Activated naive CD4-positive, alpha-beta T cell (primary cell): ENCODE measurements at places on chromosomes 3 and 15.

DNA sequence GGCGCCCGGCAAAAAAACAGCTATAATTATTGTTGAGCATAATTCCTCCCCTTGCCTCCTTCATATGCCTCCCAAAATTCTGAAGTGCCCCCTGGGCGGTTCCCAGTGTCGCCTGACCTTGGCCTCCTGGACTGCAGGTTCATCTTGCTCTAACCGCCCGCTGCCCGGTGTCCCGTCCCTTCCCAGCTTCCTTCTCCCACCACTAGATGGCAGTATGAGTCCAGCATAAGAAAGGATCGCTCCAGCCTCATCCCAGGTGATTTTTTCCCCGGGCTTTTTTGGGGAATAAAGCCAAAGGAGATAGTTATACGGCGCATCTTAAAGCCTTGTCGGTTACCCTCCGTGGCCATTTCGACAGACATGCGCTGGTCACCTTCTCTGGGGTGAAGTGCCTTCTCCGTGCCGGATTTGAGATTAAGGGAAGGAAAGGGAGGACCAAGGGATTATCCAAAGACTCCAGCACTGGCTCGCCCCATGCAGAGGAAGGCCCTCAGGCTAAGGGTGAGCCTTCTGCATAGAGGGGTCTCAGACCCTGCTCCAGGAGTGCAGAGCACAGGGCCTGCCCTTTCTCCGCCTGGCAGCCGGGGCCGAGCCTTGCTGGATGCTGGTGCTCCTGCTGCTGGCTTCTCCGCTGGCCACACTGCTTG, 45.8 kb upstream of the TRA2B start:
- peak; percentile 28 for DNase-seq

- no peak for DNase-seq
Measured at GRCh38 chr3:101167376-101167775, 153.0 kb downstream of the IMPG2 start.

GRCh38 chr3:169953462-169954141, 13.0 kb upstream of the SEC62 start:
- no peak for DNase-seq

- DNase-seq, result no peak
Measured at GRCh38 chr3:159657176-159657575, 331.5 kb upstream of the IL12A start.

DNA sequence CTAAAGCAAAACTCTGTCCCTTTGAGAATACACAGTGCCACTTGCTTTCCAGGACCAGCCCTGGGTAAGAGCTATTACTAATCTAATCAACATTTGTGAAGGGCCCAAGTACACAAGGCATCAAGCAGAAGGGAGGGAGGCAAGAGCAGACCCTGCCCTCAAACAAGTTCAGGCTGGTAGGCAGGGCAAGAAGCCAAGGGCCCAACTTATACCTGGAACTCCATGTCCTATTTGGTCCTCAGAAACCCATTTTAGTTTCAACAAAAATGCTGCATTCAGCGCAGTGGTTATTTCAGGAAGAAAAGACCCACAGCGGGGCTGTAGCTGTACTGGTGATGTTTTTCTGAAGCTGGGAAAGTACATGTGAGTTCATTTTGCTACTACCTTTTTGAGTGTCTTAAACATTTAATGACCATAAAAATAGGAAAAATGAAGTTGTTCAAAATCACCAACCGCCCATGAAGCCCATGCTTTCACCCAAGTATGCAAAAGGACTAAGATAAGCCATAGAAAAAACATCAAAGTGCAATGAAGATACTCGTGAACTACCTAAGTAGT, 2.8 kb downstream of the RPS17 start:
- no peak for DNase-seq

DNA sequence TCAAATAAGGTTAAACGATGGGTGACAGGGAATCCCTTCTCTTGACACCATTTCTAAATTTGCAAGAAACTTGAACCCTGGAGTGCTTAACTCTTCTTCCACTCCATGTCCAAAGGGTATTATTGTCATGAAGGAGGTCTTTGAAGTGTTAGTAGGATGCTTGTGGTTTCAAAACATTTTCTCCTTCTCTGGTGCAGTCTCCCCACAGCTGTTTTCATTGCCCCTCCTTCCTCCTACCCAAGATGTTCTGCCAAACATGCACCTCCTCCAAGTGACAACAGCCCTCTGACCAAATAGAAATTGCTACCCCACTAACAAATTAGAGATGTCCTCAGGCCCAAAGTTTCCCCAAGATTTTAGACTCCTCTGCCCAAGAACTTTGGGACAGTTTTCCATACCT, 151.4 kb downstream of the POLR2M start:
- DNase-seq, result no peak

DNA sequence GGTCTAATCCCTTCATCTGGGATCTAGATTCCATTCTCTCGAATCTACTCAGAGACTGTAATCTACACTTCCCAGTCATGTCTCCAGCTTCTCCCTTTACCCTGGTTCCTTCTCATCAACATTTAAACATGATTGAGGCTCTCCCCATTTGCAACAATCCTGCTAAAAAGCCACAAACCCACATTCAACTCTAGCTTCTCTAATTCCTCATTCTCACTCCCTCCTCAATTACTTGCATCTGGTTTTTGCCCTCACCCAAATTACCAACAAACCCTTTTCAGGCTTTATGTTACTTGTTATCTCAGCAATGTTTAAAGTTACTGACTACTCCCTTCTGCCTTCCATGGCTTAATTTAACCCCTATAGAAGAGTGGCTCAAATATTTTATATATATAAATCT, 11.5 kb downstream of the ETFA start:
- no peak for DNase-seq

GRCh38 chr3:45311953-45312801, 76.2 kb upstream of the LARS2 start:
- DNase-seq, result no peak

- no peak for DNase-seq
Measured at GRCh38 chr3:25021816-25022215, 406.2 kb upstream of the RARB start.

- no peak for DNase-seq
Measured at GRCh38 chr15:59178151-59178695, 28.4 kb upstream of the LDHAL6B start.

DNA sequence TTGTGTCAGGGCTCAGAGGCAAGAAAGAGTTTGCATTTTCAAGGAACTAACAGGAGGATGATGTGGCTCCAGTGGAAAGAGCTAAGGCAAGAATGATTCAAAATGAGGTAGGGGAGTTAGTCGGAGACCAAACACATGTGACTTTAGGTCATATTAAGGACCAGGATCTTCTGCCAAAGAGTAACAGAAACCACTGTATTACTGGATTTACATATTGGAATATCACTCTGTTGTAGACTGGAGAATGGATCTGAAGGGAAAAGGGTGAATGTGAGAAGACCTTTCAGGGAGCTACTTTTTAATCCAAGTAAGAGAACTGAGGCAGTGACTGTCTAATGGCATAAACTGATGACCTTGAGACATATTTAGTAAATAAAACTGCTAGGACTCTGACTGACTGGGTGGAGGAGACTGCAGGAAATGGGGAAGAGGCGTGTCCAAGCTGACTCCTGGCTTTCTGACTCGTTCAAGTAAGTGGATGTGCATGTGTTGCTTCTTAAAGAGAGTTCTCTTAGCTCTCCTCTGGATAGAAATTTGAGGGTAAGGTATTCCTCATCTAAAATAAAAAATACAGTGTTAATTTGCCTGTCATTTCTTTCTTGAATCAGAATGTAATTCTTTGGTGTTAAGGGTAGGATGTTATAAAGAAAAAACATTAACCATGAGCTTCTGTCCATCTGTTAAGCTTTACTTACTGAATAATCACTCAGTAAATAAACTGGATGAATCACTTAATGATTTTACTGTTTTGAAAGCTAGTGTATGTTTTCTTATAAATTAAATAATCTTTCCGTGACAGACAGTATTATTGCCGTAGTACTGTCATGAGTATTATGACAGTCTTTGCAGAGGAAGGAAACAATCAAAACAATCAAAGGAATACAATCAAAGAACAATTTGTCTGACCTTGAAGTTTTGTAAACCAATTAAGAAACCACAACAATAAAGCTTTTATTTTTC, 58.3 kb upstream of the CFAP20DC start:
- DNase-seq, result no peak

- DNase-seq, result no peak
Measured at GRCh38 chr3:62732183-62732904, 142.9 kb downstream of the CADPS start.

GRCh38 chr3:149212386-149212785, 9.2 kb downstream of the CP start:
- no peak for DNase-seq

GRCh38 chr15:78162038-78162437, 12.9 kb downstream of the IDH3A start:
- DNase-seq, result peak; percentile 14

DNA sequence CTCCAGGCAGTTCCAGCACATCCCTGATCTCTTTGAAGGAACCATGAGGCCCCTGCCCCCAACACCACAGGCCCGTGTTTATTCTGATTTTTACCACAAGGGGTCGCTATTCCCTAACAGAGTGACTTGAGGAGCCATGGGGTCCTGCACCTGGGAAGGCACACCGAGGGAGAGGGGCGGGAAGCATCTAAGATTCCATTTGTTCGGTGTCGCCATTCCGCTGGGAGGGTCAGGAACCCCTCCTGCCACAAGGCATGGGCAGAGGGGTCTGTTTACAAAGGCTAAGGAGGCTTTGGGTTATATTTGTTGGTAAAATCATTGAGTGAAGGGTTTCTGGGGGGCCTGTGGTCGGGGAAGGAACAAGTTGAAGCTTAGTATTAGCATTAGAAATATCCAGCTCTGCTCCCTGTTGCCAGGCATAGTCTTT, 77.1 kb downstream of the WDR76 start:
- DNase-seq, result no peak

DNA sequence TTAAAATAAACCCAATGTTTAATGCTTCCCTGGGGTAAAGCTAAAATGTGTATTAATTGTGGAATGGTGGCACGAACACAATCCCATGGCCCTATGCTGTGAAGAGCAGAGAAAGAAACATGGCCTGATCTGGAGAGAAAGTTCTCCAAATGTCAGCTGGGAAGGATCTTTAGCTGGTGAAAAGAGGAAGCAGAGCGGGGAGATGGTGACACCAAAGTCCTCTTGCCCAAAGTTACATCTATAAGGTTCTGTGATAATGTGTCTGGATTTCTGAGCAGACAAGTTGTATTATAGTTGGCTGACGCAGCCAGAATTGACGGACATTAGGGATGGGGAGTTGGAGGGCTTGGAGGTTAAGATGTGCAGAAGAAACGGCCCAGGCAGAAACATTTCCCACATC, 196.2 kb downstream of the CHST2 start:
- DNase-seq, result no peak

- no peak for DNase-seq
Measured at GRCh38 chr3:58754074-58754473, 87.5 kb upstream of the FAM3D start.

DNA sequence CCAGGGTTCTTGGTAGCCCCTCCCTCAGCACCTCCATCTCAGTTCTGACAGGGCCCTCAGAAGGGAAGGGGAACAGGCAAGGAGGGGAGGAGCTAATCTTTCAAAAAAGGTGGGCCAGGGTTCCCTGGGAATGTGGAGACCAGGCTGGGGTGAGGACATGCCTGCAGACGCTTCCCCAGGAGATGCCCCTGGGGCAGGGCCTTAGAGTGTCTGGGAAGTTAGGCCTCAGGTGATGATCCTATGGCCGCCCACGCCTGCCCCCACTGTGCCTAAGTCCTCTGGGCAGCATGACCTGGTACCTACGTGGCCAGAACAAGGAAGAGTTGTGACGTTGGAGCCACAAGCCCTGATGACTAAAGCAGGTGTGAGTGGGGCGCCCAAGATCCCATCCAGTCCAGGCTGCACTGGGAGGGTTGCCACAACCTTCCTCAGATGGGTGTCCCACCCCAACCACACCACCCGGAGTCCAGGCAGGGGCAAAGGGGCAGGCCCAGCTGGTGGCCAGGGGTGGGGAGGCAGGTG, 3.9 kb upstream of the SEMA3B start:
- DNase-seq, result no peak

- DNase-seq, result no peak
Measured at GRCh38 chr3:138051947-138052802, 42.2 kb downstream of the CLDN18 start.

DNA sequence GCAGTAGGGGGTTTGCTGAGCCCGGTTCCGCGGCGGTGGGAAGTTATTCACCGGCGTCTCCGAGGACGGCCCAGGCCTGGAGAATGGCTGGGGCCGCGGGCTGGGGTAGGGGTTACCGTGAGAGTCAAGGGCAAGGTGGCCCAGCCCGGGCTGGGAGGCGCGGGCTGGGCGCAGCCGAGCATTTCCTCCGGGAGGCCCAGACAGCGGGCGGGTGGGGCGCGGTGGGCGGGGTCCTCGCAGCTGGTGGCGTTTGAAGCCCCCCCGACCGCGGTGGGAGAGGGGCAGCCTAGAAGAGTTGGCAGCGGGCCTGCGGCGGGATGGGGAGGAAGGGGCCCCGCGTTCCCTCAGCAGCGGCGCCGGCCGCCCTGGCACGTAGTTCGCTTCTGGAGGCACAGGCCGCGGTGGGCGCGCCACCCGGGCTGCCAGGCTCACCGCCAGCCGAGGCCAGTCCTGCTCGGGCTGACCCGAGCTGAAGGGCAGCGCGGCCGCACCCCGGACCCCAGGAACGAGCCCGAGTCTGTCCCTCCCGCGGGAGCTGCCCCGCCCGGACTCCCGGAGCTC, 960 bp upstream of the KLF13 start:
- peak; percentile 48 for DNase-seq

DNA sequence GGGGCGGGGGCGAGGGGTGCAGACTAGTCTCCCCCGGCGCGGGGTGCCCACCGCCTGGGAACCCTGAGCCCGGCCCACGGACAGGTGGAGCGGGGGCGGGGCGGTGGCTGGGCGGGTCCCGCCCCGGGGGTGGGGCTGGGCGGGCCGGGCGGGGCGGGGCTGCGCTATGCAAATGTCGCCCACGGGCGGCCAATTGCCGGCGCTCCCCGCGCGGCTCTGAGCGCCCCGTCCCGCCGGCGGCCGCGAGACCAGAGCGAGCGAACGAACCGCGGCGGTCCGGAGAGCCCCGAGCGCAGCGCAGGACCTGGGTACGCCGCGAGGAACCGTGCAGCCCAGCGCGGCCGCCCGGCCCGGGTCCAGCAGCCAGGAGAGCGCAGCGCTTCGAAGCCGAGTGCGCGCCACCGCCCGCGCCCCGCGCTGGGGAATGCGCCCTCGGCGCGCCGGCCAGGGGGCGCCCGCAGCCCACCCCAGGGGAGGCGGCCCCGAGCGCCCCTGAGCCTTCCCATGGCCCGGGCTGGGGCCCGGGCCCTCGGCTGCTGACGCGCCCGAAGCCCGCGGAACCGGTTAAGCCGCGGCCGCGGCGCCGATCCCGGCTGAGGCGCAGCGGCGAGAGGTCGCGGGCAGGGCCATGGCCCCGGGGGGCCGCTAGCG, at the start of gene SEMA3F:
SEMA3F (plus strand) TSS at position 485 of the 651 bp plus-strand sequence. CDS start 4,299 bp downstream, outside the sequence.
- DNase-seq, result peak; percentile 62

DNA sequence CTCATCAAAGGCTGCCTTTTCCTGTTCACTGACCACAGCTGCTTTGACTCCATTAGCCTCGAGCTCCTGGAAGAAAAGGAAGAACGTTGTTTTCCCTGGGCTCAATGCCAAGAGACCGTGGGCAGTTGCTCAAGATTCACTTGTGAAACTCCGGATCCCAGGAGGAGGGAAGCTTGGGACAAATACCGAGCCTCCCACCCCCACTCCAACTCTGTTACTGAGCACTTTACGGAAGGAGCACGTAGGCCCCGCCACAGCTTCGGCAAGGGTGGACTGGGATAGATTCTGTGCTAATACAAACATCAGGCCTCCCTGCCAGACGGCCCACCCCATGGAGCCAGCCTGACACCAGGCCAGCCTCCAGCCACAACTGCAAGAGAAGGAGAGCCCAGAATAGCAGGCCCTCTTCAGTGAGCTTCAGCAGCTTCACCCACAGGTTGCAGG, 10.8 kb upstream of the FANCD2 start:
- DNase-seq, result no peak

- DNase-seq, result no peak
Measured at GRCh38 chr3:128784843-128785242, 58.9 kb downstream of the RAB7A start.

- no peak for DNase-seq
Measured at GRCh38 chr15:36959746-36960145, 140.6 kb downstream of the MEIS2 start.
